Hindlimb muscle (tissue), 1 donor: ENCODE measurements at places on chromosomes 12 and 14. TPM values are rescaled to one million over a fixed set of nuclear protein-coding genes. Genes with fewer than 3 reads are reported as not detected.

The PGF gene
- polyA plus RNA-seq, result 51.0 TPM

The LRTM2 gene
- polyA plus RNA-seq, result 0.31 TPM

The FBXL14 gene
- polyA plus RNA-seq, result 5.5 TPM

The BCL2L14 gene
- 0.26 TPM for polyA plus RNA-seq

The TAS2R8 gene
- polyA plus RNA-seq, result not detected

The CNTN1 gene
- 28.7 TPM for polyA plus RNA-seq

The TPPP2 gene
- 0.72 TPM for polyA plus RNA-seq

The MYH6 gene
- polyA plus RNA-seq, result 3.2 TPM

The KRT2 gene
- polyA plus RNA-seq, result 0.08 TPM

The ST8SIA1 gene
- polyA plus RNA-seq, result 11.6 TPM

The TRMT5 gene
- 18.5 TPM for polyA plus RNA-seq

The CCDC196 gene
- 0.28 TPM for polyA plus RNA-seq

DNA sequence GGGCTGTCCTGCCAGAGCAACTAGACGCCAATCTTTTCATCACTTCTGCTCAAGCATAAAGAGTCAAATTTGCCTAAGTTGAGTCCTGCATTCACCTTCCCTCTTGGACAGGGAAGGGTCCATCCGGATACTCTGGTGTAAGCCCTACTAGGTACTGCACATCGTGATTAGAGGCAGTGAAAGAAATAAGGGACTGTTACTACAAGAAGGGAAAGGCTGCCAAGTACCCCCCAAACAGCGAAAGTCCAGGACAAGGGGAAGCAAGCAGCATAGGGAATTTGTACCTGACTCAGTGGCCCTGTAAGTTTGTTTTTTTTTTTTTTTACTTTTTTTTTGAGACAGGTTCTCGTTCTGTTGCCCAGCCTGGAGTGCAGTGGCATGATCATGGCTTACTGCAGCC, 13.7 kb upstream of the PLEKHH1 start:
- no peak for DNase-seq

- DNase-seq, result no peak
Observed at GRCh38 chr14:73747379-73748211, 33.4 kb upstream of the PNMA1 start.

- DNase-seq, result no peak
Observed at GRCh38 chr12:68319988-68320623, 12.1 kb downstream of the MDM1 start.

- no peak for DNase-seq
Observed at GRCh38 chr14:101333335-101334280, 227.7 kb upstream of the DIO3 start.

- no peak for DNase-seq
Observed at GRCh38 chr12:115322275-115322674, 638.3 kb upstream of the TBX3 start.

DNA sequence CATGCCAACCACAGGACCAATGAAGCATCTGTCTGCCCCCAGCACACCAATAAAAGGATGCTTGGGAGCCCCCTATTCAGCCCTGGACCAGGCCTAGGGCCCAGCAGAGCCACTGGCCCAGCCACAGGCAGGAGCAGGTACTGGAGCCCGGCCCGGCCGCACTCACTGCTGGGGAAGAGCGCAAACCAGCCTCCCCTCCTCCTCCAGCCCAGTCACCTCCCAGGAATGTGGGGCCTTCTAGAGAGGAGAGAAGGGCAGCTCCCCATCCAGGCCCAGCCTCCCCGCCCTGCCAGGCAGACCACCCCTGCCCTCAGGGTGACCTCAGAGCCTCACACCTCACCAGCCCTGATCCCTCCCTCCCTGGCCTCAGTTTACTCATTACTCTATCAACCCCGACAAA, 56.2 kb downstream of the CCNK start:
- no peak for DNase-seq

DNA sequence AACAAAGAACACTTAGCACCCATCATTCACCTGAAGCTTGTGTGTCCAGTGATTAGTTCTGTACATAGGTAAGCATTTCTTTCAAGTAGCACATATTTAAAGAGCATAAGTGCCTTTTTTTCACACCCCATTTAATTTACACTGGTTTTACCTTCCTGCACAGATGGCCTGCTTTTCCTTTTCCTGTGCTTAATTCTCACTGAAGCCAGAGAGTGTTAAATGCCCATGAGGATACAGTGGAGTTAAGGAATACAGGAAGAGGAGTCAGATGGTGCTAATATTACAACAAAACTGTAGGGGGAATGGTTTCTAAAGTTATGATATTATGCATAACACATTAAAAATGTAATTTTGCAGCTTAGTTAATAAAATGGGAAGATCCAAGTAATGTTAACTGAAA, 31.0 kb upstream of the SLC38A1 start:
- DNase-seq, result no peak

GRCh38 chr12:3863756-3864155, 9.4 kb downstream of the PARP11 start:
- no peak for DNase-seq

DNA sequence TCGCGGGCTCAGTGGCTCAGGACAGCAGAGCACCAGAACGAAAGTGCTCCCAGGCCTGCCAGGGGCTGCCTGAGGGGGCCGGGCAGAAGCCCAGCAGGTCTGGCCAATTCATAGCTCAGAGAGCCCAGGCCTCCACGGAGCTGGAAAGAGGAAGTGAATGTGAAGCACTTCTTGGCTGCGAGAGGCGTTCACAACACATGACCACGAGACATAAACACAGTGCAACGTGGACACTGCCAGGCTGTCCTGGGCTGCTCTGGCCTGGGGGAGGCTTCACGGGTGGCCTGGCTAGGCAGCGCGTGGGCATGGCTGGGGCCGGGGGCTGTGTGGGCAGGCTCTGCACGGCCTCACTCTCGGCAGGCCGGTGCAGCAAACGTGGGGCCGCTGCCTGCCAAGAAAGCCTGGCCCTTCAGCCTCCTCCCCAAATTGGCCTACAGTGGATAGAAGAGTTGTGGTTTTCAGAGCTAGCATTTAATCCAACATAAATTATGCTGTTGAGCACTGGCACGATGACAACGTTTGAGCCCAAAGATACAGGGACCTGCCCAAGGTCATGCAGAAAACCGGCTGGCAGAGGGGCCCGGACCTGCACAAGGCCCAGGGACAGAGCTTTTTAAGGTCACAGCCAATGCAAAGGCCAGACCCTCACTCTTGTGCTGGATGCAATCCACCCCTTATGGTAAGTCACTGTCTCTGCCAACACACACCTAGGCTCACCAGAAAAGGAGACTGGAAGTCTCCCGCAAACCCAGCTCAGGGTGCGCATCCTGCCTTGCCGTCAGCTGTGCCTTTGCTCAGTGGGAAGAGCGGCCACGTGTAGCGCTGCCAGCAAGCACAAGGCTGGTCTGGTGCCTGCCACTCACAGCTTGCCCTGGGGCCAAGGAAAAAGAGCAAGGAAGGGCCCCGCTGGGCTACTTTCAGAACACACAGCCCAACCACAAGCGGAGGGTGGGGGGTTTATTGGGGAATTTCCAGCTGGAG, 8.6 kb downstream of the SLC25A29 start:
- DNase-seq, result peak; percentile 84

DNA sequence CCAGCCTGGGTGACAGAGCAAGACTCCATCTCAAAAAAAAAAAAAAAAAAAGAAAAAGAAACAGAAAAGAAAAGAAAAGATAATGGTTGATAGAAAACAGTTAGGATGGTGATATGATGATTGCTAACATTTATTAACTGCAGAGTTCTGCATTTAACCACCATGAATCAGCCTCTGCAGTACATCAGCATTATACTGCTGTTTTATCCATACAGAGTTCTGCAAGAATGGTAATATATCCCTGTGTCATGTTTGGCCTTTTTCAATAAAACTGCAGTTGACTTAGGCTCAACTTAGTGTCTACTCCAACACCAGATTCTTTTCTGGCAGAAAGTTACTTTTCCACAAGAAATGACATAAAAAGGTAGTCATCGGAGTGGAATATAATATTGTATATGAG, 62.6 kb downstream of the DUSP6 start:
- DNase-seq, result no peak

GRCh38 chr14:95204705-95205104, 47.4 kb upstream of the DICER1 start:
- no peak for DNase-seq

DNA sequence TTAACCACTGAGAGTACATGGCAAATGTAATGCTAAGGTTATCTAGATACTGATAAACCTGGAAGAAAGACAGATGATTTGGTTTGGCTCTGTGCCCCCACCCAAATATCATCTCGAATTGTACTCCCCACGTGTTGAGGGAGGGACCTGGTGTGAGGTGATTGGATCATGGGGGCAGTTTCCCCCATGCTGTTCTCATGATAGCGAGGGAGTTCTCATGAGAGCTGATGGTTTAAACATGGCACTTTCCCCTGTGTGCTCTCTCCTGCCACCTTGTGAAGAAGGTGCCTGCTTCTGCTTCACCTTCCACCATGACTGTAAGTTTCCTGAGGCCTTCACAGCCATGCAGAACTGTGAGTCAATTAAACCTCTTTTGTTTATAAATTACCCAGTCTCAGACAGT, 14.2 kb downstream of the NOXRED1 start:
- no peak for DNase-seq

DNA sequence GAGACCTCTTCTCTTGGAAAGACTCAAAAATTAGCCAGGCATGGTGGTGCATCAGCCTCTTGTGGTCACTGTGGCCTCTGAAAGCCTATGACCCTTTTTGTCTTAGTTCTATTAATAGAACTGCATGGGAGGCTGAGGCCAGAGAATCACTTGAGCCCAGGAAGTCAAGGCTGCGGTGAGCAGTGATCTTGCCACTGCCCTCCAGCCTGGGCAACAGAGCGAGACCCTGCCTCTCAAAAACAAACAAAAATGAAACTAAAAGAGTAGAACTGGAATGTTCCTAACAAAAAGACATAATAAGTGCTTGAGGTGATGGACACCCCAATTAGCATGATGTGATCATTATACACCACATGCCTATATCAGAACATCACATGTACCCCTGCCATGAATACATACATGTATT, 197.0 kb upstream of the EEA1 start:
- DNase-seq, result no peak

DNA sequence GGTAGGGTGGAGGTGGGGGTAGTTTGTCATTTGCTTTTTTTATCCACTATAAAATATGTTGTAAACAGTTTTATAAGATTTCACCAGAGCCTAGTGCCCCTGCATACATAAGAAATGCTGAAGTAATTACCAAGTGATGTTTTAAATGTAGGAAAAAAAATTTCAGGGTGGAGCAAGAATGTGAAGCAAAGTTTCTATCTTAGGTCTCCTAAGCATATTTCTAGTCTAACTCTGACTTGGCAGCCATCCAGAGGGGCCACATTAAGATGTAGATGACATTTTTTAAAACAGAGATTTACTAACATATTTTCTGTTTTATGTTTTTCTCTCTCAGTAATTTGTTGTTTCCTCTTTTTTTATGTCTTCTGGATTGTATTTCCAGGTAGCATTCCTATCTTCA, 15.8 kb upstream of the KRAS start:
- DNase-seq, result no peak

DNA sequence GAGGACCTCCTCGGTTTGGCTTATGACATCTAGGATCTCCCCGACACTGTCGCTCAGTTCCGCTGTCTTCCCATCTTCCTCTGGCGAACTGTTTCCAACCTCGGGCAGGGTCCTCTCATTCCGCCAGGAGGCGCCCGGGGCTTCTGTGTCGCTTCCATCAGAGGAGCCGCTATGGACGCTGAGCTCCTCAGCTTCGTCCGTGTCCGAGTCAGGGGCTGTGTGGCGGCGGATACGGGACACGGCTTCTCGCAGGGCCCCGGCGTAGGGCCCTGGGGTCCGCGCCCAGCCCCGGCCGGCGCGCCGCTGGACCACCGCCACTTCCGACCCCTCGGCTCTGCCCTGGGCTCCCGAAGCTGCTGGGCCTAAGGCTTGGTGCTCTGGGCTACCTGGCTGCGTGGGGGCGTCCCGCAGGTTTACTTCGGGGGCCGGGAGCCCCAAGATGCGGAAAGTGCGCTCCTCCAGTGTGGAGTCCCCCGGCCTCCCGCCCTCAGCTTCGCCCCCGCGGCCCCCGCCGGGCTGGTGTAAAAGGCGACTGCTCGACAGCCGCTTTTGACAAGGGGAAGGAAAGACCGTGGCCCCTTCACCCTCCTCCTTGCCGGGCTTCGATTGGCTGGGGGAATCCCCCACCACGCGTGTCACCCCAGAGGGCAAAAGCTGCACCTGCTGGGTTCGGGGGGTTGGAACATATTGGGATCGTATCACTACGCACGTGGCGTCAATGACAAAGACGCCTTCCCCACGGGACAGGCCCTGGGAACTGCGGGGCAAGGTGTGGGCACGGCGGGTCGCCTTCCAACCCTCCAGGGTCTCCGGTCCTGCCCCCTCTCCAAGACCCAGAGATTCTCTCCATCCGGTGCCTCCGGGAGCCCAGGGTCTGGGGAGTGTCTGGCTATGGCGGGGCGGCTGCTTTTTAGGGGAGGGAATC, 2.1 kb downstream of the DDN start:
- DNase-seq, result peak; percentile 82

GRCh38 chr14:85315733-85316290, 214.1 kb upstream of the FLRT2 start:
- DNase-seq, result no peak

GRCh38 chr14:91607322-91608047, 97.4 kb upstream of the PPP4R3A start:
- no peak for DNase-seq

GRCh38 chr12:68344126-68344525, 12.0 kb upstream of the MDM1 start:
- DNase-seq, result no peak

GRCh38 chr12:80679346-80680131, 27.9 kb upstream of the MYF6 start:
- DNase-seq, result no peak

- no peak for DNase-seq
Observed at GRCh38 chr14:56539862-56540261, 39.7 kb upstream of the TMEM260 start.

DNA sequence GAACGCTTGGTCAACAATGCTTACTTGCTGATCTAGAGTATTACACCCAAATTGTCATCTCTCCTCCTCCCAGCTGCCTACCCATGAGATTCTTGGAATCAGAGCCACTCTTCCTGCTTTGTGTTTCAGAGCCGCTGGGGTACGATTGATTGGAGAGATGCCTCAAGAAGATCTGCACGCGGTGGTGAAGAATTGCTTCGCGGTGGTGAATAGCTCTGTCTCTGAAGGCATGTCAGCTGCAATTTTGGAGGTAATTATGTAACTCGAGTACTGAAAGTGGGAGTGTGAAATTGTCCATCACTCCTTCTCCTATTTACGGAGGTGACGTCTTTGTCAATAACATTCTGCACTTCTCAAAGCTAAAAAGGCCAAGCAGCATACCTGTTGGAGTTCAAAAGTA, 93.9 kb downstream of the GLT1D1 start:
- no peak for DNase-seq
